ENCODE measurements at places on chromosomes 13 and 19.

- no peak for DNase-seq
These were observed 2815.8 kb downstream of the PCDH9 start for GRCh38 chr13:64414381-64414780.

DNA sequence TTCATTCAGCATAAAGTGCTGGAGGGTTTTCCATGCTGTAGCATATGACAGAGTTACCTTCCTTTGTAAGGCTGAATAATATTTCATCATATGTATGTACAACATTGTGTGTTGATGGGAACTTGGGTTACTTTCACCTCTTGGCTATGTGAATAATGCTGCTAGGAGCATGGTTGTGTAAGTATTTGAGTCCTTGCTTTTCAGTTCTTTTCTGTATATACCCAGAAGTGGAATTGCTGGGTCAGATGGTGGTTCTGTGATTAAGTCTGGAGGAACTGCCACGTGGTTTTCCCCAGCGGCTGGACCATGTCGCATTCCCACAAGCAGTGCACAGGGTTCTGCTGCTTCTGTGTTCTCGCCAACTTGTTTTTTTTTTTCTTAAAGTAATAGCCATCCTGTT is 101.2 kb upstream of the TEX29 start:
- peak; percentile 32 for DNase-seq

- DNase-seq = peak; percentile 30
These were observed 187.0 kb upstream of the KL start for GRCh38 chr13:32829269-32829668.

GRCh38 chr13:27449936-27450828 is at the start of gene MTIF3:
Gene MTIF3 (minus strand): TSS chr13:27450564. CDS start chr13:27440448, 10,116 bp downstream.
- DNase-seq = peak; percentile 97
